ENCODE measurements at places on chromosomes 7 and 10.
A peak's percentile ranks its signal among the peaks of the same experiment; 100 is the strongest.

- DNase-seq: no peak
These were observed 52.4 kb upstream of the ITGB1 start for GRCh38 chr10:33010132-33011037.

GRCh38 chr7:638256-639011 is 88.1 kb upstream of the DNAAF5 start:
- DNase-seq: no peak

- DNase-seq: no peak
These were observed 9.9 kb downstream of the HABP2 start for GRCh38 chr10:113562704-113563103.

DNA sequence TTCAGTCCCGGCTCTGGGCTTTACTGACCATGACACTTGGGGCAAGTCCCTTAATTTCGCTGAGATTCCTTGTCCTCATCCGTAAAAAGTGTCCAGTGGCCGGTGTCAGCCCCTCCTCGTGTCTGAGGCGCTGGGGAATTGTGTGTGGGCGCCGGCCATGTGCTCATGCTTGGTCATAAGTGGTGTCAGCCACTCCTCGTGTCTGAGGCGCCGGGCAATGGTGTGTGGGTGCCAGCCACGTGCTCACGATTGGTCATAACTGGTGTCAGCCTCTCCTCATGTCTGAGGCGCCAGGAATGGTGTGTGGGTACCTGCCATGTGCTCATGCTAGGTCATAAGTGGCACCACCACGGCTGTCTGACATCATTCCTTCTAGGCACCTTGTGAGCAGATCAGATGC is 40.7 kb upstream of the DMBT1 start:
- no peak for DNase-seq

DNA sequence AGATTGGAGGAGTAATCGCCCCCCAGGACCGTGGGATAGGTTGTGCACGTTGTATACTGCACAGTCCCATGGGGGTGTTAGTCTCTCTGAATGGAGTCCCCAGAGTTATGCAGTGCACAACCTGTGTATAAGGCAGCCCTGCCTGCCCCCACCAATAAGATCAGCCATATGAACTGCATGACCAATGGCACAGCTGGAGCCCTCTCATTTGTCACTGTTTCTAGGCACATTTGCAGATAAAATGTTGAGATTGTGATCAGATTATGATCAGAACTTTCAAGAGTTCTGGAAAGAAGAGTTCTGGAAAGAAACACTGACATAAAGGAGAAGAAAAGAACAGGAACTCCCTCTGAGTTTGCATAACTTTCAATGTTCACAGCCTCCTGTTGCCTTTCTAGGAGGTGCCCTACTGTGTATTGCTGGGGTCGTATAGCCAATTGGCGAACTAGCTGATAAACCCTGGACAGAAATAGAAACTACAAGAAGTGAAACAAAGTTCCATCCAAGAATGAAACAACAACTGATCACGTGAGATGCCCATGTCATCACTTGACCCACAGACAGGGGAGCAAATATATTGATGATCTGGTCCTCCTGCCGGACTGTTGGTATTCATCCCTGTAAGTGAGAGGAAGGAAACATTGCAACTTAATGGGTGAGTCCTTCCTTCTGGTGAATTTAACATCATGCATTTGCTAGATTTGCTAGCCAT is 49.6 kb upstream of the TOMM7 start:
- no peak for DNase-seq

DNA sequence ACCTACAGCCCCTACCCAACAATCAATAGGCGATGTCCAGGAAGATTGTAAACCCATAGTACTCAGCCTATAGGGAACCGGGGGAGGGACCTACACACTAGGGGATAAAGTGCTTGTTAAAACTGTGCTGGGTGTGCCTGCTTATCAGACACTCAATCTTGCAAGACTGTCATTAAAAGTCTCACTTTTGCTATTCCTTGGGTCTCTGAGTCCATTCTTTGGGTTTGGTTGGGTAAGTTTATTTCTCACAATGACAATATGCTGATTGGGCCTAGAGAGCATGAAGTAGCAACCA is 45.6 kb downstream of the PTPRE start:
- no peak for DNase-seq

GRCh38 chr7:101058355-101058754 is 26.9 kb upstream of the TRIM56 start:
- peak; percentile 45 for DNase-seq

DNA sequence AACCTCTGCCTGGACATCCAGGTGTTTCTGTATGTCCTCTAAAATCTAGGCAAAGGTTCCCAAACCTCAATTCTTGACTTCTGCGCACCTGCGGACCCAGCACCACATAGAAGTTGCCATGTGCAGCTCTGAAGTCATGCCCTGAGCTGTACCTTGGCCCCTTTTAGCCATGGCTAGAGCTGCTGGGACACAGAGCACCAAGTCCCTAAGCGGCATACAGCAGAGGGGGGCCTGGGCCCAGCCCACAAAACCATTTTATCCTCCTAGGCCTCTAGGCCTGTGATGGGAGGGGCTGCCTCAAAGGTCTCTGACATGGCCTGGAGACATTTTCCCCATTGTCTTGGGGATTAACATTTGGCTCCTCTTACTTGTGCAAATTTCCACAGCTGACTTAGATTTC is 14.6 kb downstream of the TMEM243 start:
- DNase-seq: peak; percentile 37

GRCh38 chr7:5234852-5235831 is 45.1 kb downstream of the WIPI2 start:
- DNase-seq: peak; percentile 23

GRCh38 chr10:62804356-62805230 is at the start of gene ADO:
Gene ADO, plus strand, starts transcription at chr10:62804720. Its CDS starts 340 bp downstream, at chr10:62805060.
- DNase-seq: peak; percentile 89

DNA sequence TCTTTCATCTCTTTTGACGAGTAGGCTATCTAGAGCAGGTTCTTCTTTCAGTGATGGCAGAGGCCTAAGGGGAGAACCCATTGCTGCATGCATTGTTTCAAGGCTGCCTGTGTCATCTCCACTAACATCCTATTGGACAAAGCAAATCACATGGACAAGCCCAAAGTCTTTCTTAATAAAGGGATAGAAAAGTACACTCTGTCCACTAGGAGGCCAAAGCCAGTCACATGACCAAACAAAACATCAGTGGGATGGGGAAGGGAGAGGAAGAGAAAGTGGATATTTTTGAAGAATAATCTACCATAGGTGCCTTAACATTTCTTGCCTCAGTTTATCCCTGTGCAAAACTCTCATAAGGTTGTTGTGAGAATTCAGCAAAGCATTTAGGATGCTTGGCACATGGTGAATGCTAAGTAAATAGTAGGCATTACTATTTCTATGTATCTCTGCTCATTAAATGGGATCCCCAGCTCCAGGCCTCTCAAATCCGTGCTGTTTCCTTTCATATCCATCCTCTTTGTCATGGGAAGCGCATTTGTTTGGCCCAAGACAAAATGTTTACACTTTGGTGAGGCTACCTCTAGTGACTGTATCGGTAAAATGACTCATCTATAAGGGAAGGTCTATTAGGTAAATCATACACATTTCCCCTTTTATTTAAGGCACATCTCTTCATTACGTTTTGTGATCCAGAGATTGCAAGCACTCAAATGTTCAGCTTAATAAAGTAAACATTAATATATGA is 16.7 kb upstream of the CADPS2 start:
- no peak for DNase-seq

DNA sequence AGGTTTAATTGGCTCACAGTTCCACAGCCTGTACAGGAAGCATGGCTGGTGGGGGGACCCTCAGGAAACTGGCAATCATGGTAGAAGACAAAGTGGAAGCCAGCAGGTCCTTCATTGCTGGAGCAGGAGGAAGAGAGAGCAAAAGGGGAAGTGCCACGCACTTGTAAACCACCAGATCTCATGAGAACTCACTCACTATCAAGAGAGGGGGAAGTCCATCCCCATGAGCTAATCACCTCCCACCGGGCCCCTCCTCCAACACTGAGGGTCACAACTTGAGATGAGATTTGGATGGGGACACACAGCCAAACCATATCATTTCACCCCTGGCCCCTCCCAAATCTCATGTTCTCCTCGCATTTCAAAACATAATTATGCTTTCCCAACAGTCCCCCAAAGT is 171.9 kb upstream of the CACNA2D1 start:
- peak; percentile 10 for DNase-seq

GRCh38 chr7:116591202-116592040 is 66.6 kb downstream of the CAV1 start:
- peak; percentile 16 for DNase-seq

GRCh38 chr10:71221586-71222202 is 9.3 kb downstream of the UNC5B start:
- no peak for DNase-seq

DNA sequence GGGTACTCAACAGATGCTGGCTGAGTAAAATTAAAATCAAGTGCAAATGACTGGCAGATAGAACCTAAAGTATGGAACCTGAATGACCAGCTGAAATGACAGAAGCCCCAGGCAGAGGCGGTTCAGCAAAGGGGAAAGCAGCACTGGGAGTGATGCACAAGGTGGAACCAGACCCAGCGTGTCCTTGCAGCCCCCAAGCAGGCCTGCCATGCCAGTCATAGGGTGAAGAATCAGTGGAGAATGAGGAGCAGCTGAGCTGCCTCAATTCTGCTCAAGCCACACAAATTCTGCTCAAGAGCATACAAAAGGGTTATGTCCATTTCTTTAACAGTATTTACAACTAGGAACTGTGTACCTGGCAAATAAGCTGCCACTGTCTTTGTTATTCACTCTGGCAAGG is 8.7 kb downstream of the ACTR1A start:
- no peak for DNase-seq

GRCh38 chr7:129073204-129073603 is 18.3 kb upstream of the TNPO3 start:
- DNase-seq: no peak

- DNase-seq: no peak
These were observed 23.3 kb downstream of the SEM1 start for GRCh38 chr7:96686305-96686704.

- DNase-seq: no peak
These were observed 1256.8 kb upstream of the SORCS1 start for GRCh38 chr10:108421266-108421665.

- DNase-seq: no peak
These were observed 33.0 kb downstream of the ORC5 start for GRCh38 chr7:104174798-104175197.

- DNase-seq: peak; percentile 14
These were observed 99.9 kb upstream of the SKAP2 start for GRCh38 chr7:26964156-26964808.

- DNase-seq: no peak
These were observed 50.5 kb downstream of the TMEM209 start for GRCh38 chr7:130154501-130155317.

DNA sequence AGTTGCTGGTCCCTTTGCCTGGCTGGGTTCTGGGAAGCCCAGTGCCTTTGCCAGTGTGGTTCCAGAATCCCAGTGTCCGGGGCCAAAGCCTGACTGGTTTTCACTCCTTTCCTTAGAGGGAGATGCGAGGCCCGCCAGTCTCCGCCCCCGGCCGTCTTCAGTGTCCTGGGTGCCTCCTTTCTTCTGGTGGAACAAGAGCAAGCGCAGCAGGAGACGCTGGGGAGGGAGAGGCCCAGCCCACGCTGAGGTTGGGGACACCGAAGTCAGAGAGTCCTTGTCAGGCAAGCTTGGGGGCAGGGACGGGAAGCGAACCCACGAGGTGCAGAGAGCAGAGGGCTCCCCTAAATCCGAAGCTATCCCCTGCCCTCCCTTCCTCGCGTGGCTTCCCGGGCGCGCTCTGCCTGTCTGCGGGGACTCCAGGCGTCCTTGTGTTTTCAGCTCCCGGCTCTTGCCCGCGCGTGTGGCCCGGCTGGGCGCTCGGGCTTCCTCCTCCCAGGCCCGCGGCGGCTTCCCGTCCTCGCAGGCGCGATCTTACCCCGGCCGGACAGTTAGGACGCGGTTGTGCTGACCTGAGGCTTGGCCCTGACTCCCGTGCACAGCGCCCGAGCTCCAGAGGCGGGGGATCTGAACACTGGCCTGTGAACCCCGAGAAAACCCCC is 60.6 kb upstream of the UBE3C start:
- no peak for DNase-seq

DNA sequence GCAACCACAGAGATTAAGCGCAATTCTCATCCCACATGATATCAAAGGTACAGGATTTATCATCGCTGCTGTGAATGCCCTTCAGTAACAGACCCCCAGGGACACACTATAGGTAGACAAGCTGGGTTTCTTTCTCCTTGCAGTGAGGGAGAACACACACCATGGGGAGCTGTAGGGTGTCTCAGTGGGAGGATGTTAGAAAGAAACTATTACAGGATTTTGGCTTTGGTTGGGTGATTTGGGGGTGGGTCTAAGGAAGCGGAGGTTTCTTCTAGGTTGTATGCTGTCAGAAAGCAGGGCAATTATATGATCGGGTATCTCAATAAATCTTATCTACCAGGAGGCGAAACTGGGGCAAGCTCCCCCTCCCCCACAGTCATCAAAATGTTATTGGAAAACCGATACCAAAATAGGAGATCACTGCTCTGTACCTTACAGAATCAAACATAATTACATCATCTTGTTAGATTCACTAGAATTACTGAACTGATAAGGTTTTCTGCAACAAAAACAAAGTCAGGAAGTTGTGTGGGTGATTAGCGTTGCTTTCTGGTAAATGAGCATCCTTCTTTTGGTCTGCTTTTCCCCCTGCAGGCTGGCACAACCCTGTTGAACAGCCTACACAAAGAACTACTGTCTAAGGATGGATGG is 209.7 kb downstream of the TEX36 start:
- no peak for DNase-seq

- DNase-seq: no peak
These were observed 2.9 kb downstream of the AS3MT start for GRCh38 chr10:102872163-102872562.

DNA sequence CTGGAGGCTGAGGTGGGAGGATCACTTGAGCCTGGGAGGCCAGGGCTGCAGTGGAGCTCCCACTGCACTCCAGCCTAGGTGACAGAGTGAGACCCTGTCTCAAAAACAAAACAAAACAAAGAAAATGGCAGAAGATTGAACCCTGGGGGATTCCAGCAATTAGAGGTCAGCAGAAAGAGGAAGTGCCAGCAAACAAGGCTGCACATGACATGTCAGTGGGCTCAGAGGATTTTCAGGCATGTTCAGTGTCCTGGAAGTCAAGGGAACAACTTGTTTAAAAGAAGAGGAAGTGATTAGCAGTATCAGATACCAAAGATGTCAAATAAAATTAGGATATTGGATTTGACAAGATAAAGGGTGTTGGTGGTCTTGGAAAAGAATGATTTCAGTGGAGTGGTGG is 32.3 kb downstream of the RAB18 start:
- DNase-seq: no peak

GRCh38 chr10:33798754-33799153 is 464.3 kb upstream of the NRP1 start:
- DNase-seq: no peak

Measured in OCI-LY7 (cell line).